ENCODE measurements at places on chromosomes 5 and 9. TPM values are rescaled to one million over a fixed set of nuclear protein-coding genes. Genes with fewer than 3 reads are reported as not detected.
A peak's percentile ranks its signal among the peaks of the same experiment; 100 is the strongest.

SHOC1 gene
- total RNA-seq, result not detected

IFNB1 gene
- 1.2 TPM for total RNA-seq

PCDHGA8 gene
- total RNA-seq, result not detected

SAXO1 gene
- total RNA-seq, result not detected

CARTPT gene
- total RNA-seq, result not detected

QRFP gene
- total RNA-seq, result not detected

KIF4B gene
- 0.09 TPM for total RNA-seq

SPATA31C1 gene
- total RNA-seq, result not detected

KIF24 gene
- 9.3 TPM for total RNA-seq

TRIM14 gene
- total RNA-seq, result 84.6 TPM

MAMDC2 gene
- not detected for total RNA-seq

GDF9 gene
- 0.26 TPM for total RNA-seq

GRCh38 chr9:105064248-105065097 lies 136.5 kb upstream of the ABCA1 start:
- no peak for DNase-seq
- no peaks in the 10 kb centered on the region for H3K36me3 ChIP-seq
- peaks cover 8% of the 10 kb centered on the region for H3K4me1 ChIP-seq
- no peak overlapping the region for H3K27ac ChIP-seq
- no peak overlapping the region for H3K4me3 ChIP-seq

DNA sequence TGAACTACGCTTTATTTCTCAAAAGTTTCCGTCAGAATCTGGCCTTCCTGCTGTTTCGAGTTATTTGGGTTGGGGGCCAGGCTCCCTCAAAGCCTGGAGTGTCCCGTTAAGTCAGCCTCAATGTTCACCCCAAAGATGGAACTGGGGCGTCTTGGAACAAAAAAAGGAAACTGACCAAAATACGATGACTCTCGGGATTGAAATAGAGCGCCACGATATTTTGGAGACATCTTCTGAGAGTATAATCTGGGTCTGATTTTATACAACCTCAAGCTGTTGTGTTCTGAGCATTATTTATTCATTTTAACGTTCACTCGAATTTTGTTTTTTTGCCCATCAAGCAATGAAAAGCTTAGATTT lies 28.1 kb downstream of the TLX3 start:
- H3K36me3 ChIP-seq, result no peaks in the 10 kb centered on the region
- peaks cover 8% of the 10 kb centered on the region for H3K4me1 ChIP-seq
- H3K27me3 ChIP-seq, result peaks cover 51% of the 10 kb centered on the region
- no peak overlapping the region for H3K27ac ChIP-seq
- DNase-seq, result no peak
- peak overlapping the region; percentile 45 for H3K4me3 ChIP-seq

DNA sequence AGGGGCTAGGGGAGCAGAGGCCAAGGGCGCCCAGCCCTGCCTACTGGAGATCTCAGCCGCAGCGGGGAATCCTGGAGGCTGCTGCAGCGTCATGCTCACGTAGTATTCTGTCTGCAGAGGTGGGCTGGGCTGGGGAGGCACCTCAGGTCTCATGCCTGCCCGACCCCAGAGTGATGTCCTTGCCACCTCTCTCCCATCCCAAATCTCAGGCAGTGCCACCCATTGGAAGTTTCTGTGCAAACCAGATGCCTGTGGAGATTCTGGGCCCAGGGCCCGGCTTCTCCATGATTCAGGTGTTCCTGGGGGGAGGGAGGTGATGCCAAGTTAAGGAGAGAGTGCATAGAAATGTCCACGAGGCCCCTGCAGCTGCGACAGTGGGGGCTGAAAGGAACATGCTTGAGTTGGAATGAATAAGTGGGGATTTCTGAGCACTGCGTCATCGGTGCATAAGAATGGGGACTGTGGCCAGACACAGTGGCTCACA lies 72.0 kb downstream of the ANKRD33B start:
- H3K27ac ChIP-seq, result peak overlapping the region; percentile 99
- peaks cover 18% of the 10 kb centered on the region for H3K36me3 ChIP-seq
- DNase-seq, result peak; percentile 46
- peaks cover 65% of the 10 kb centered on the region for H3K4me1 ChIP-seq
- no peaks in the 10 kb centered on the region for H3K27me3 ChIP-seq
- peak overlapping the region; percentile 75 for H3K4me3 ChIP-seq

GRCh38 chr5:9790276-9790675 lies 160.1 kb upstream of the TAS2R1 start:
- no peaks in the 10 kb centered on the region for H3K4me1 ChIP-seq
- no peaks in the 10 kb centered on the region for H3K36me3 ChIP-seq
- no peak for DNase-seq
- no peak overlapping the region for H3K4me3 ChIP-seq
- no peaks in the 10 kb centered on the region for H3K27me3 ChIP-seq
- H3K27ac ChIP-seq, result no peak overlapping the region

GRCh38 chr9:124009531-124010217 lies 1.9 kb upstream of the LHX2 start:
- peak overlapping the region; percentile 31 for H3K4me3 ChIP-seq
- peak overlapping the region; percentile 47 for H3K27ac ChIP-seq
- H3K36me3 ChIP-seq, result peaks cover 8% of the 10 kb centered on the region
- no peak for DNase-seq
- peaks cover 12% of the 10 kb centered on the region for H3K4me1 ChIP-seq
- H3K27me3 ChIP-seq, result peaks cover 87% of the 10 kb centered on the region

DNA sequence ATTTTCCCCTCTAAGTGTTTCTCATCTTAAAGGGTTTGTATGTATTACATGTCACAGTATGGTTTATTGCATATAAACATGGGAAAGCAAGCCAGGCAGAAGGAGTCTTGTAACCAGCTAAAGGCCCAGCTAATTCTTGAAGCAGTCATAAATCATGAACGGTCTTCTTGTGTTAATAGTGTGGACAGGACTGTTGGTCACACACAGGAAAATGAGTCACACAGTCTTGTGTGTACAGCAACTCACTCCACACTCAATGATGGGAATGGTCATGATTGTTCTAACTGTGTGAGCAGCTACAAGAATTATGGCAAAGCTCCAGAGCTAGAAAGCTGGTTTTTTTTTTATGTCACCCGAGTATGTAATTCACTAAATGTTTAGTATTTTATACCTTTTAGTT lies 123.9 kb downstream of the GHR start:
- H3K4me3 ChIP-seq, result no peak overlapping the region
- no peaks in the 10 kb centered on the region for H3K4me1 ChIP-seq
- no peak overlapping the region for H3K27ac ChIP-seq
- H3K36me3 ChIP-seq, result no peaks in the 10 kb centered on the region
- H3K27me3 ChIP-seq, result peaks cover 3% of the 10 kb centered on the region
- DNase-seq, result no peak

- H3K36me3 ChIP-seq, result peaks cover 63% of the 10 kb centered on the region
- peaks cover 17% of the 10 kb centered on the region for H3K4me1 ChIP-seq
- H3K27me3 ChIP-seq, result no peaks in the 10 kb centered on the region
These were observed 29.4 kb downstream of the HACD4 start for GRCh38 chr9:21002040-21002439.

- H3K27ac ChIP-seq, result no peak overlapping the region
- H3K4me1 ChIP-seq, result no peaks in the 10 kb centered on the region
- no peak for DNase-seq
- no peak overlapping the region for H3K4me3 ChIP-seq
- no peaks in the 10 kb centered on the region for H3K27me3 ChIP-seq
These were observed 628.3 kb downstream of the DNAH5 start for GRCh38 chr5:13316176-13316575.

GRCh38 chr5:170300361-170301013 lies 2.9 kb upstream of the LCP2 start:
- peaks cover 59% of the 10 kb centered on the region for H3K4me1 ChIP-seq
- H3K36me3 ChIP-seq, result peaks cover 22% of the 10 kb centered on the region
- no peaks in the 10 kb centered on the region for H3K27me3 ChIP-seq
- no peak for DNase-seq

- no peak overlapping the region for H3K27ac ChIP-seq
- H3K4me3 ChIP-seq, result no peak overlapping the region
- H3K27me3 ChIP-seq, result no peaks in the 10 kb centered on the region
- no peak for DNase-seq
- peaks cover 3% of the 10 kb centered on the region for H3K4me1 ChIP-seq
- H3K36me3 ChIP-seq, result no peaks in the 10 kb centered on the region
These were observed 53.3 kb downstream of the SEMA6A start for GRCh38 chr5:116521173-116521872.

GRCh38 chr5:43947935-43948334 lies 345.0 kb downstream of the NNT start:
- DNase-seq, result no peak
- H3K27ac ChIP-seq, result no peak overlapping the region
- no peak overlapping the region for H3K4me3 ChIP-seq
- no peaks in the 10 kb centered on the region for H3K4me1 ChIP-seq

GRCh38 chr5:147628058-147628895 lies 118.4 kb upstream of the DPYSL3 start:
- H3K36me3 ChIP-seq, result no peaks in the 10 kb centered on the region
- peak; percentile 68 for DNase-seq
- no peak overlapping the region for H3K27ac ChIP-seq
- no peaks in the 10 kb centered on the region for H3K27me3 ChIP-seq

DNA sequence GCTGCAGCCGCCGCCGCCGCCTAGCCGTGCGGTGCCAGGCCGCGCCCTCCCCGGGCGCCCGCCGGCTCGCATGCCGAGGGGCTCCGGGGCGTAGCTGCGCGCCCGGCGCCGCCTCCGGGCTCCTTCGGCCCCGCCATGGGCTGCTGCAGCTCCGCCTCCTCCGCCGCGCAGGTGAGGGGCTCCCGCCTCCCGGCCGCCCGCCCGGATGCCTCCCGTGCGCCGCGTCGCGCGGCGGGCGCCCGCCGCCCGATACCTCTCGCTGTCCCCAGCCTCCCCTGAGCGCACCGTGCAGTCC lies 230 bp downstream of the SLC44A1 start:
- peak overlapping the region; percentile 89 for H3K4me3 ChIP-seq
- no peak for DNase-seq
- H3K4me1 ChIP-seq, result peaks cover 21% of the 10 kb centered on the region
- peak overlapping the region; percentile 68 for H3K27ac ChIP-seq

DNA sequence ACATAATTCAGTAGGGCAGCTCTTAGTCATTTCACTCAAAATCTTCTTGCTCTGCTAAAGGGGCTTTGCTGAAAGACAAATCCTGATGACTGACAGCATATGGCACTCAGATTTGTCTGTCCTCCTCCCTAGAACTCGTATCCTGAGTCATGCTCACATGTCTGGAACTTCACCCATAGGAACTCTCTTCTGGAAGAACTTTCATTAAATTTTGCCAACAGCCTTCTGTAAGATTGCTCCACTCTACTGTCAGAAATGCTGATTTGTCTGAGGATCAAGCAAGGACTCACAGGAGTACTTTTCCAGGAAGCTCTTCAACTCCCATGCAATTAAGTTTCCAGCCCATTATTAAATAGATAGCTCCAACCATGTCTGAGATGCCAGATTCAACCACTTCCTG lies 59.8 kb upstream of the SNX2 start:
- H3K4me3 ChIP-seq, result no peak overlapping the region
- H3K36me3 ChIP-seq, result no peaks in the 10 kb centered on the region
- H3K4me1 ChIP-seq, result no peaks in the 10 kb centered on the region
- H3K27me3 ChIP-seq, result peaks cover 27% of the 10 kb centered on the region
- no peak for DNase-seq

Data from activated CD8-positive, alpha-beta memory T cell treated with anti-CD3 and anti-CD28 coated beads, Interleukin-2, amount 10 ng/mL, durations not matched to agents 7 days and 5 days (primary cell).